GF-D8 (cell line): ENCODE measurements at places on chromosomes 3 and 15.

GRCh38 chr3:76038949-76039348 is 253.6 kb upstream of the ZNF717 start:
- DNase-seq, result no peak

DNA sequence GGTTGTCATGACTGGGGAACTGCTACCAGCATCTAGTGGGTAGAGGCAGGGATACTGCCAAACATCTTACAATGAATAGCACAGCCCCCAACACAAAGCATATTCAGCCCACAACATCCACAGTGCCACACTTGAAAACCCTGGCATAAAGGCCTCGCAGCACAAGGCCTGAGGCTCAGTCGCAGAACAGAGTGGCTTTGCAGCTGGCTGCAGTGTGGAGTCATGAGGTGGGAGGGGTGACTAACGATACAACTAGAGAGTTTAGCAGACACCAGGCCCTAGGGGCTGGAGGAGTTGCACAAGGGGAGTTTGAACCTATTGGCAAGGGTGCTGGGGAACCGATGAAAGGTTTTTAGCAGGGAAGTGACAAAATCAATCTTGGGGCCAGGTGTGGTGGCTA is 32.1 kb downstream of the GRK7 start:
- DNase-seq, result no peak

GRCh38 chr3:71414189-71414927 is 169.2 kb downstream of the FOXP1 start:
- no peak for DNase-seq

GRCh38 chr3:70127192-70127591 is 127.7 kb downstream of the SAMMSON start:
- DNase-seq, result no peak

DNA sequence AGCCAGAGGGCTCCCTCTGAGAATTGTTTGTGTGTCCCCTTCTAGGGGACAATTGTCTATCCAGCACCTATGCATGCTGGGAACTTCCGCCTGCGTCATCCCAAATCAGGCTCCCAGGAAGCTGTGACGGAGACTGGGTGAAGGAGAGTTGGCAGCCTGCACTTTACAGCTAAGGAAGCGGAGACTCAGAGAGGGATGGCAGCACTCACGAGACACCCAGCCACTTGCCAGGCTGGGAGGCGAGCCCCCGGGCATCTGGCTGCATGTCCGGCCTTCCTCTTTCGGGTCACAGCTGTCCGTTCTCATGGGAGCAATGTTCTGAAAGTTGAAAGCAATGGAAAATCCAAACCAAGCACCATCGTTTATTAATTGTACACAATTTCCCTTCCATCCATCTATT is 45.5 kb upstream of the SLC6A11 start:
- no peak for DNase-seq
